Stimulated activated CD8-positive, alpha-beta memory T cell treated with anti-CD3 and anti-CD28 coated beads, Interleukin-2, amount 100 ng/mL, for 48 hours (primary cell): ENCODE measurements at places on chromosomes 4 and X.

GRCh38 chr4:182826391-182826790 lies 90.8 kb downstream of the DCTD start:
- DNase-seq: no peak

- DNase-seq: peak; percentile 39
Observed at GRCh38 chrX:54921427-54922021, 900 bp downstream of the TRO start.

DNA sequence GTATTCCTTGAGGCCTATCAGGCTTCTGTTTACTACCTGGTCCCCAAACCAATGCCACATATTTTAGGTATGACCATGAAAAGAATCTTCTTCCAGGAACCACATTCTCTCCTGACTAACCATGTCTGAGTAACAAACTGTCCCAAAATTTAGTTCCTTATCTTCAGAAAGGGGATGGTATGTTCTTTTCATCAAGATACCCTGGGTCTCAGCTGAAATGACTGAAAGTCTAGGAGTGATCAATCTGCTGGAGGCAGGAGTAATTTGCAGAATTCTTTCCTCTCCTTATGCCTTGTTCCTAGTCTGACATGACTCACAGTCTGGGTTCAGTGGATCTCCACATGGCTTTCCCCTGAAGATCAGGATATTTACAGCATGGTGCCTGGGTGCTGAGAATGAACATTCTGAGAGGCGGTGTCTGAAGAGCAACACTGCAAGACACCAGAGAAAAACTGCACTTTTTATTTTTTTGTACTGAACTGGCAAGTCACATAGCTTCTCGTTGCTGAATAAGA lies 665.5 kb downstream of the TLL1 start:
- no peak for DNase-seq

- DNase-seq: no peak
Observed at GRCh38 chrX:17299206-17299605, 75.8 kb upstream of the NHS start.

DNA sequence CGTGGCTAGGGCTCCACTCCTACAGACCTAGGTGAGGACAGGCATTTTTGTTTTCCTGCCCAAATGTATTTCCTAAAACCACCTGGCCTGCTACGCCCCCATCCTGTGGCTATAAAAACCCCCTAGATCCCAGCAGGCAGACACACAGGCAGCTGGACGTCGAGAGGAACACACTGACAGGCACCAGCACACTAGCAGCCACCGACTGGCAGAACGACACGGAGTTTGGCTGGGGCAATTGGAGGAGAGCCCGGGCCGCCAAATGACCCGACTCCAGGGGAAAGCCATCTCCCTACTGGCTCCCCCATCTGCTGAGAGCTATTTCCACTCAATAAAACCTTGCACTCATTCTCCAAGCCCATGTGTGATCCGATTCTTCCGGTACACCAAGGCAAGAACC lies 516.0 kb downstream of the FSTL5 start:
- DNase-seq: no peak

DNA sequence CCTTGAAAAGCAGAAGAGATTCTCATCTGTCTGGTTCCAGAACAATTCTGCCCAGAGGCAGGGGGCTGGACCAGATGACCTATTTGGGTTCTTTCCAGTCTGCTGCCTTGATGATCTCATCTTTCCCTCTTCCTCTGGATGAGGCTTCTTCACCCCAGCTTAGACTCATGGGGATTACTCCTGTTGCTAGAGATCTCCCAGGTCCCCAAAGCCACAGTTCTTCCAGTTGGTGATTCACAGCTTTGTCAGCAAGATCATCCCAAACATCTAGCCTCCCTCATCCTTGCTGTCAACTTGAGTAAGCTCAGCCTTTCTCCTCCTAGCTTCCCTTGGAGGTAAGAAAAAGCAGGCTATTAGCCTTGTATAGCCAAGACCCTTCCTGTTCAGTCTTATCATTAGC lies 64.2 kb upstream of the PJA1 start:
- no peak for DNase-seq

GRCh38 chrX:39196192-39197102 lies 395.2 kb downstream of the MID1IP1 start:
- DNase-seq: no peak

DNA sequence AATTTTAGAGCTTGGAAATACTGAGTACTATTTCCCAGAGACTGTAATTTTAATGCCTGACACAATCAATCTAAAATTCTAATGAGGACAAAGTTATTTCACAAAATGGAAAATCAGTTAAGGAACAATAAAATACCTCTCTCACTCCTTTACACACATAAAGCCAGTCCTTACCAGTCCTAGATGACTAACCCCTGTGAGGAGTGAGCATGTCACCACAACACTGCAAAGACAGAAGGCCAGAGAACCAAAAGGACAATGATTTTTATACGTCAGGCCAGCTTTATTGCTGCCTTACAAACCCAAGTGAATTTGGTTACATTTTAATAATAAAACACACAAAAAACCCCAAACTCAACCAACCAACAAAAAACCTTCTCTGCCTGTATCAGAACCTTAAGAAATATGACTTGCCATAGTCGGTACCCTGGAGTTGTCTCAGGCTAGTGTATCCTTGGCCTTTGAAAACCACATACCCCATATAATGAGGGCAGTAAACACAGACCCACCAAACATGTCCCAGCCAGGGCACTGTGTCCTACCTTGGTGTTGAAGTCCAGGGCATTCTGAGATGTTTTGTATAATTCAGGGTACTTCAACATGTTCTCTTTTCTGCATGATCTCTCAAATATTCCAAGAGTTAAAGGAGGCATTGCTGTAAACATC lies 57.6 kb downstream of the SHISA3 start:
- DNase-seq: no peak

GRCh38 chr4:8775751-8776355 lies 95.8 kb downstream of the HMX1 start:
- no peak for DNase-seq

- DNase-seq: no peak
Observed at GRCh38 chr4:64001229-64001898, 407.9 kb downstream of the TECRL start.

- no peak for DNase-seq
Observed at GRCh38 chr4:179145746-179146525, 1703.7 kb upstream of the AGA start.

GRCh38 chr4:57971261-57971660 lies 861.1 kb upstream of the IGFBP7 start:
- no peak for DNase-seq

DNA sequence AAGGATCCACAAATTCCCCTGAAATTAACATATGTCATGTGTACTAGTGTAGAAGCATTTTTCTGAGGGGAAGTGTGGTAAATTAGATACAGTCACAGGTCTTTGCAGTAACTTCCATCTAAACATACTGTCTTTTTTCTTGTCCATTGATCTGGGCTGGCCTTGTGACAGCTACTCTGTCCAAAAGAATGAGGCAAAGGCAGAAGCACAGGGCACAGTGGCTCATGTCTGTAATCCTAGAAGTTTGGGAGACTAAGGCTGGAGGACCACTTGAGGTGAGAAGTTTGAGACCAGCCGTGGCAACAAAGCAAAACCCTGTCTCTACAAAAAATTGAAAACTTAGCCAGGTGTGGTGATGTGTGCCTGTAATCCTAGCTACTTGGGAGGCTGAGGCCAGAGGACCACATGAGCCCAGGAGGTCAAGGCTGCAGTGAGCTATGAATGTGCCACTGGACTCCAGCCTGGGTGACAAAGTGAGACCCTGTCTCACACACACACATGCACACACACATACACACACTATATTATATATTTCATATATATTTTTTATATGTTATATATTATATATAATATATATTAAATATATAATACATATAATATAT lies 47.6 kb downstream of the HAND2 start:
- no peak for DNase-seq

DNA sequence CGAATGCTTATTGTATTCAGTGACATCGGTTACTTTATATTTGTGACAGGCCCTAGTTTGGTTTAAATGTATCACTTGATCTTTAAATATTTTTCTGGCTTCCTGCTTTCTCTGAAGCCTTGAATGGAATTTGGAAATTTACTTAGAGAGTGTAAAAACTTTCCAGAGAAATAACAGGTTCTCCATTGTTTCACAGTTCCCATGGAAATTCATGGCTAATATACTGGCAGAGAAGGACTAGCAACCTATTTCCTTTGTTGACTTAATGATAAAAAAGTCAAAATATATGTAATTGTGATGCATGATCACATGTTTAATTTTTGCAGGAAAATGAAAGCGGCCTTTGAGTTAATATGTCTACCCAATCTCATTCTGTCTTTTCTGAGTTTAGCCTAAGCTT lies 13.2 kb downstream of the NEIL3 start:
- DNase-seq: no peak

GRCh38 chrX:84724576-84724975 lies 222.3 kb upstream of the HDX start:
- no peak for DNase-seq

DNA sequence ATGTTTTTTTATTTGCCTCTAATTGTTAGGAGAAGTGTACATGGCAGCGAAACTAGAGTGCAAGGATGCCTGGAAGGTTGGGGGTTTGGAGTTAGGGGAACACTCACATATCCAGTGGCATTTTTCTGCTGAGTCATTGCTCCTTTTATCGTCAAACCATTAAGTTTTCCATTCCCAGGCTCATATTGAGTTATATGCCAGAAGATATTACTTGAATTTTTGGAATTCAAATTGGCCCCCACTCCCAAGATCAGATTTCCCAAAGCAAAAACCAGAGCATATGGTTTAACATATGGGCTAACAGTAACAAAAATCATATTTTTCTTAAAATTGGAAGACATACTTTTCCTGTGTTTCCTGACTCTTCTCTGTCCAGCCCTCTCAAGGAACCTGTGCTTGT lies 152.7 kb downstream of the FSTL5 start:
- DNase-seq: no peak

DNA sequence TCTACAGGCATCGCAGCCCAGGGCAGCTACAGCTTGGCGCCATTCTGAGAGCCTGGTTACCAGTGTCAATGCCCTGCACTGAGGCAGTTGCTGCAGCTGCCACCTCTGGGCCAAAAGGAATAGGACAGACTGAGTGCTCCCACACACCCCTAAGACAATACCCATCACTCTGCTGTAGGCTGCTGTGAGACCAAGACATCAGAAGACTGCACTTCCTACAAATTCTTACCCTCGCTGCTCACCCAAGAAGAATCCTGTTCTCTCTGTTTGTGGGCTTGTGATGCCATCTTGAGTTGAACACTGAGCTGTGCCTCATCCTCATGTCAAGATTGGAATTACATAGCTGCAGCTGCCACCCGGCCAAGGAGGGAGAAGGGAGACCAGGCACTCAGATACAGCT lies 1847.0 kb upstream of the PCDH10 start:
- no peak for DNase-seq

DNA sequence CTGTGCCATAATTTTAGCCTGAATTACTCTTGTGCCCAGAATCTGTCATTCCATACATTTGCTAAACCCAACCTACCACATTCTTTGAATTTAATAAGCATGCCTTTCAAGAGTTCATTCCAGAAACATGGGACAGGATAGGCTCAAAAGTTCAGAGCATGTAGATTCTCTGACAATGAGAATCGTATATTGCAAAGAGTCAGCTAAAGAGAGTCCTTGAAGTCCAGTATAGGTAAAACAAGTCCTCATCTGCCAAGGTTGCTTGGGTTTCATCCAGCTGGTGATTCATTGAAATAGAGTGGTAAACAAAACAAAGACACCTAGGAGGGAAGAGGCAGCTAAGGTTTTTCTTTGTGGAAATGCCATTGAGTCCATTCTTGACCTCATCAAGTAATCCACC lies 249.3 kb upstream of the DIPK2B start:
- no peak for DNase-seq

- no peak for DNase-seq
Observed at GRCh38 chrX:78119521-78120227, 15.6 kb downstream of the PGK1 start.

DNA sequence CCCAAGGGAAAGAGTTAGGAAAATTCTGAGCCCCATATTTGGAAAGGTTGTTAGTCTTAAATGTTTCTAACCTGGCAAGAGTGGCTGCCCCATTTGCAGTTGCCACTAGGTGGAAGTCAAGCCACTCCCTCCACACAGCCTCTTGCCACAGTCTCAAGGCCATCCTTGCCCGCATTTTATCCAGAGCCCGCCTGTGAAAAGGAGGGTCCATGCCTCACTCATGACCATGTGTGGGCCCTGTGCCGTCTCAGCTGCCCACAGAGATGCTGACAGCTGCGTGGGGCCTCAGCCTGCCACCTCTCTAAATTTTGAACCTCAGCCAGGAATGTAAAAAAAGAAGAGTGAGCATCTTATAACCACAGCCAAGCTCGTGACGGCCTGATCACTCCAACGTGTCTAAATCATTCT lies 201.5 kb upstream of the FAM241A start:
- DNase-seq: no peak

DNA sequence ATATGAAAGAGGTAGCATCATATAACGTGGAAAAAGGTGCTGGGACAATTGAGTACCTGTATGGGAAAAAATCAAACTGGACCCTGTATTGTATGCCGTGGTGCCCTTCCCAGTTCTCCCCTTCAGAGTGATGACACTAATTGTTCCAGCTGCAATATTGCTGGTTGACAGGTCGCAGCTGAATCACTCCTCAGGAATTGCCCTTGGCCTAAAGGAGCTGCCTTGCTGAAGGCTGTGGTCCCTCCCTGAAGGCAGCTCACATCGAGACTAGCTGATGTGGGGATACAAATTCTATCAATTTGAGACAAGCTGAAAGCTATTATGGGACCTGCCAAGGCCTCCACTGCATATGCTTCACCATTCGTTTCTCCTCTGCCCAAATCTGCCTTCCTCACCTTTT lies 39.3 kb upstream of the CXCL8 start:
- no peak for DNase-seq

- DNase-seq: no peak
Observed at GRCh38 chr4:37068580-37068979, 176.0 kb upstream of the NWD2 start.

DNA sequence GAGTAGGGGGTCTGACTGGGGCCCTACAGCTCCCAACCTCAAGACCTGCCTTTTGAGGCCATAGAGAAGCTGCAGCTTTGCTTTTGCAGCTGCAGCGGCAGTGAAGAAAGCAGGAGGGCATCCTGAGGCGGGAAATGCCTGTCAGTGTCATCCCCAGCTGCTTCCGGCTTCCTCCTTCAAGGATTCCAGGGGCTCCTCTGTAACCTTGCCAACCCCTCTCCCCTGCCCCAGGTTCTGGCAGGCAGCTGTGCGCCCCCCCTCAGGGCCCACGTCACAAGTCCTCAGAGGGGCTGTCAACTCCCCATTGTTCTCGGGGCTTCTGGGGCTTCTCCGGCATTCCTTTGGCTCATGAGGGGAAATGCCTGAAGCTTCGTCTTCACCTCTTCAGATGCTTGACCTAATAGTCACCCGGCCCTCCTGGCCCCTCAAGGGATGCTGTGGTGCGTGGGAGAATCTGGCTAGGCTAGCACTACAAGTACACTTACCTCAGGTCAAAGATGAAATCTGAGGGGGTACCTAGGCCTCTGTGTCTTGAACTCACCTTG lies 31.9 kb downstream of the APLN start:
- no peak for DNase-seq

- no peak for DNase-seq
Observed at GRCh38 chrX:11944501-11944900, 186.5 kb downstream of the MSL3 start.
